T-helper 2 cell treated with Interferon-gamma antibody and Interleukin-4, amounts not matched to agents 5 μg/mL and 100 μg/mL, for 36 hours (primary cell): ENCODE measurements at places on chromosomes 6 and 20.
A peak's percentile ranks its signal among the peaks of the same experiment; 100 is the strongest.

GRCh38 chr6:1312473-1313367 is 822 bp downstream of the FOXQ1 start:
- DNase-seq = no peak

GRCh38 chr6:139147628-139148027 is 12.7 kb downstream of the HECA start:
- no peak for DNase-seq

DNA sequence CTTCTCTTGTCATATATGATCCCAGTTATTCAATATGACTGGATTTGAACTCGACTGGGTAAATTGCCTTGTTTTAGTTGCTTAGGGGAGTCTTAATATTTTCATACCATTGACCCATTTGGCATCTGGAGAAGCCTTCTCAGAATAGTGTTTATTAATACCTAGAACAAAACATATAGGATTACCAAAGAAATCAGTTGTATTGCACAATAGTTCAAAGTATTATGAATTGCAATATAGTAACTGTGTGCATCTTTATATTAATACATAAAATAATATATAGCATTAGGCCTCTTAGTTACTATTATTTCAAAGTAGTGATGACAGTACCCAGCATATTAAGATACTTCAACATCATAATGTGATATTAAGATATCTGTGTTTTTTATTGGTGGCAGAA is 177.8 kb downstream of the PLCB4 start:
- no peak for DNase-seq

GRCh38 chr6:4928426-4928825 is 75.4 kb downstream of the RPP40 start:
- peak; percentile 25 for DNase-seq

GRCh38 chr6:102015431-102015830 is 621.9 kb downstream of the GRIK2 start:
- no peak for DNase-seq

GRCh38 chr6:133983099-133983939 is 30.3 kb downstream of the TBPL1 start:
- DNase-seq = peak; percentile 48

- DNase-seq = no peak
Measured at GRCh38 chr20:40146071-40146470, 543.0 kb downstream of the MAFB start.

- no peak for DNase-seq
Measured at GRCh38 chr6:161701056-161701455, 427.2 kb upstream of the AGPAT4 start.

GRCh38 chr20:60283281-60283680 is 325.1 kb downstream of the CDH26 start:
- DNase-seq = no peak
